ENCODE measurements at places on chromosomes 13 and 19.

DNA sequence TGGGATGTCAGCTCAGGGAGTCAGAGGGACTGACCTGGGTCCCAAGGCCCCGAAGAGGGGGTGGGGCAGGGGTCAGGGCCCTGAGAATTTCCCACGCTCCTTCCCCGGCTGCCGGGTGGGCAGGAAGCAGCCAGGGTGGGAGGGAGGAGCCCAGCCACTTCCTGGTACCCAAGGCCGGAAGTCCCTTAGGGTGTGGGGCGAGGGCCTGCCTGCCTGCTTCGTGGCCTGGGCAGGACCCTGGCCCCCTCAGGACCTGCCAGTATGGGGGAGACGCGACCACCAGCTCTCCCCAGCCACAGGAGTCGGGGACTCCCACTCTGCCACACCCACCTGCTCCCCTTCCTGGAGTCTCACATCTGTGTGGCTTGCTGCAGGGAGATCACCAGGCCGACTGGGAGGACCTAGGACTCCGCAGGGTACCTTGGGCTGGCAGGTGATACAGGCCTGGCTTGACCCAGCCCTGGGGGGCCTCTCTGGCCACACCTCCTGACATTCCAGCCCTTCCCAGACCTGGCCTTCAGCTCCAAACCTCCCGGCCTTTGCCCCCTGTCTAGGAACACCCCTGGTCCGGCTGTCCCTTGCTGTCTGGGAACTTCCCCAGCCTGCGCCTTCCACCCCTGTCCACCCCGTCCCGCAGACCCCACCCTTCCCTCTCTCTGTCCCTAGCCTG, 9.8 kb upstream of the CIRBP start:
- no peak for DNase-seq

GRCh38 chr13:87889254-87889653, 218.1 kb downstream of the SLITRK5 start:
- no peak for DNase-seq

- no peak for DNase-seq
Observed at GRCh38 chr13:64782466-64782865, 2447.7 kb downstream of the PCDH9 start.

GRCh38 chr13:31057403-31058033, 104.2 kb downstream of the HSPH1 start:
- DNase-seq: no peak
